ENCODE measurements at places on chromosomes 12 and 14. TPM values are rescaled to one million over a fixed set of nuclear protein-coding genes. Genes with fewer than 3 reads are reported as not detected.

KRT4 gene
- total RNA-seq, result not detected

DNA sequence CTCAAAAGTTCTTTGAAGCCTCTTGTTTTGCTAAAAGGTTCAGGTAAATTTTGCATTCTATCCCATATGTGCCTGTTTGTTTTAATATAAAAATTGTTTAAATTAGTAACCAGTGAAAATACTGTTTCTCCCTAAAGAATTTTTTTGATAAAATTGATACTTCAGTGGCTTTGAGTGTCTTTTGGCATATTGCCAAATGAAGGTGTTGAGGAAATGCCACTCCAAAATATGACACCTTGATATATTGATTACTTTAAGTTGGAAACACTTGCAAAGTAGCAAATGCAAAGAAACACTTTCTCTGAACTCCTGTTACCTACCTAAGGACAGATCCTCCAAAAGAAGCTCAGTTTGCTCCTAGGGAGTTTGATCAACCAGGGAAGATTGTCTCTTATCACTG, 8.4 kb downstream of the STYX start:
- H3K27ac ChIP-seq, result no peak overlapping the region
- no peak for DNase-seq
- H3K27me3 ChIP-seq, result no peaks in the 10 kb centered on the region
- H3K4me3 ChIP-seq, result no peak overlapping the region

DNA sequence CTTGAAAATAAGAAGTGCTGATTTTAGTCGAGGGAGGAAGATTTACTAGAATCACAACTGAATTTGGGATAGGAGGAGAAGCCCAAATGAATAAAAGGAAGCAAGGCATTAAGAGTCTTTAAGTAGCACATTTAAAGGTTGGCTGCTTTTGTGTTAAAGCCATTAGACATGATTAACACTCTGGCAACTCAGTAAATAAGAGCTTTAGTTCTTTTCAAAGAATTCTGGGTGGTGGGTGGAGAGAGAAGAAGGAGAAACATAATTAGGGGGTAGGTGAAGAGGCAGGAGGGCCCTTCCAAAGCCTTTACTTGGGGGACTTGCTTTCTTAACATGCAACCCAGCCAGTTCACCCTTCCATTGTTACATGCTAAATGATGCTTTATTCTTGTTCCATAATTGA, 284.6 kb upstream of the SEL1L start:
- H3K27me3 ChIP-seq, result no peaks in the 10 kb centered on the region
- no peak overlapping the region for H3K27ac ChIP-seq
- H3K4me1 ChIP-seq, result no peaks in the 10 kb centered on the region
- no peak overlapping the region for H3K4me3 ChIP-seq
- DNase-seq, result no peak
- H3K36me3 ChIP-seq, result no peaks in the 10 kb centered on the region

GRCh38 chr14:43005807-43006206, 1399.1 kb downstream of the LRFN5 start:
- H3K36me3 ChIP-seq, result no peaks in the 10 kb centered on the region
- DNase-seq, result no peak
- no peaks in the 10 kb centered on the region for H3K4me1 ChIP-seq
- no peak overlapping the region for H3K27ac ChIP-seq

NANOG gene
- not detected for total RNA-seq

SLC25A47 gene
- total RNA-seq, result not detected

PHLDA1 gene
- 5.2 TPM for total RNA-seq

A2ML1 gene
- total RNA-seq, result not detected

DNA sequence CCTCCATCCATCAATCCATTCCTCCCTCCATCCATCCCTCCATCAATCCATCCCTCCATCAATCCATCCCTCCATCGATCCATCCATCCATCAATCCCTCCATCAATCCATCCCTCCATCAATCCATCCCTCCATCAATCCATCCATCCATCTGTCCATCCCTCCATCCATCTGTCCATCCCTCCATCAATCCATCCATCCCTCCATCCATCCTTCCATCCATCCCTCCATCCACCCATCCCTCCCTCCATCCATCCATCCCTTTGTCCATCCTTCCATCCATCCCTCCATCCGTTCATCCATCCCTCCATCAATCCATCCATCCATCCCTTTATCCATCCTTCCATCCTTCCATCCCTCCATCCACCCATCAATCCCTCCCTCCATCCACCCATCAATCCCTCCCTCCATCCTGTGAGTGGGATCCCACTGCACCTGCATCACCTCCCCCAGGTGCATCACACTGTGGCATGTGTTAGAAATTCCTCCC, 338.1 kb upstream of the SFSWAP start:
- no peak for DNase-seq
- H3K27ac ChIP-seq, result no peak overlapping the region
- peaks cover 2% of the 10 kb centered on the region for H3K27me3 ChIP-seq
- H3K4me3 ChIP-seq, result no peak overlapping the region
- H3K36me3 ChIP-seq, result no peaks in the 10 kb centered on the region

- H3K4me1 ChIP-seq, result no peaks in the 10 kb centered on the region
- H3K27me3 ChIP-seq, result no peaks in the 10 kb centered on the region
- no peak overlapping the region for H3K4me3 ChIP-seq
- no peak overlapping the region for H3K27ac ChIP-seq
- DNase-seq, result no peak
These were observed 466.9 kb upstream of the STXBP6 start for GRCh38 chr14:25516838-25517237.

DNA sequence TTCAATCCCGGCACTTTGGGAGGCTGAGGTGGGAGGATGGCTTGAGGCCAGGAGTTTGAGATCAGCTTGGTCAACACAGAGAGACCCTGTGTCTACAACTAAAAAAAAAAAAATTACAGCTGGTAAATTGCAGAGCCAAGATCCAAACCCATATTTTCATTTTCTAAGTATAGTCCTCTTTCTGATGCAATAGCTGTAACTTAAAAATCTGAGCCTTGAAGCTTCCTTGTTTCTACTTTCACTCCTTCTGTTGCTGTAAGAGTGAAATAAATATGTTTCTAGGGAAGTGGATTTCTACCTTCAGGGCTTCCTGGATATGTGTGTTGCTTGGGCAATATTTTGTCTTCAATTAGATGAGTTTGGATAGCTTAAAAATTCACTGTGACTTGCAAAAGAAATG, 42.0 kb upstream of the PRICKLE1 start:
- no peak overlapping the region for H3K27ac ChIP-seq
- no peak for DNase-seq
- H3K27me3 ChIP-seq, result no peaks in the 10 kb centered on the region

- no peaks in the 10 kb centered on the region for H3K36me3 ChIP-seq
- H3K4me3 ChIP-seq, result no peak overlapping the region
- H3K4me1 ChIP-seq, result peaks cover 9% of the 10 kb centered on the region
- H3K27me3 ChIP-seq, result peaks cover 13% of the 10 kb centered on the region
- no peak overlapping the region for H3K27ac ChIP-seq
These were observed 174.3 kb downstream of the KCNA5 start for GRCh38 chr12:5217936-5218335.

LYZ gene
- 22.2 TPM for total RNA-seq

- no peaks in the 10 kb centered on the region for H3K36me3 ChIP-seq
- no peak overlapping the region for H3K27ac ChIP-seq
- DNase-seq, result no peak
- no peak overlapping the region for H3K4me3 ChIP-seq
These were observed 962.9 kb downstream of the TMEM121 start for GRCh38 chr14:106489112-106489881.

GRCh38 chr14:68873376-68873775, 80.5 kb upstream of the ZFP36L1 start:
- no peak for DNase-seq
- H3K27me3 ChIP-seq, result no peaks in the 10 kb centered on the region
- H3K27ac ChIP-seq, result no peak overlapping the region
- no peaks in the 10 kb centered on the region for H3K4me1 ChIP-seq
- peaks cover 40% of the 10 kb centered on the region for H3K36me3 ChIP-seq
- H3K4me3 ChIP-seq, result no peak overlapping the region

CDKL1 gene
- 13.7 TPM for total RNA-seq

DNA sequence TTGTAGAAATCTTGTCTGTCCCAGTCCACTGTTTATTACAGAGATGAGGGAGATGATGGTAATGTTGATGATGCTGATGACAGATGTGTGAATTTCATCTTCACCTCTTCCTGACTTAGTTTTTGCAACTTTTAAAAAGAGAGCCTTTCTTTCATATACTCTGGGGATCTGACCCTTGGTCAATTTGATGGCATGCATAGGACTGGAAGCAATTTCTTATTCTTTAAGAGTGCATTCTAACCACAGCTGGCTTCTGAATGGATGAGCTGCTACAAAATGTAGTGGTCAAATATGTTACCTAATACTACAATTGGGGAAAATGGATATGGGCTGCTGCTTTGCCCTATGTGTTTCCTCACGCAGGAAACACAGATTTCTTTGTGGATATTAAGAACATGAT, 80.8 kb downstream of the MYRFL start:
- H3K27me3 ChIP-seq, result peaks cover 8% of the 10 kb centered on the region
- DNase-seq, result no peak
- peaks cover 1% of the 10 kb centered on the region for H3K4me1 ChIP-seq

DNA sequence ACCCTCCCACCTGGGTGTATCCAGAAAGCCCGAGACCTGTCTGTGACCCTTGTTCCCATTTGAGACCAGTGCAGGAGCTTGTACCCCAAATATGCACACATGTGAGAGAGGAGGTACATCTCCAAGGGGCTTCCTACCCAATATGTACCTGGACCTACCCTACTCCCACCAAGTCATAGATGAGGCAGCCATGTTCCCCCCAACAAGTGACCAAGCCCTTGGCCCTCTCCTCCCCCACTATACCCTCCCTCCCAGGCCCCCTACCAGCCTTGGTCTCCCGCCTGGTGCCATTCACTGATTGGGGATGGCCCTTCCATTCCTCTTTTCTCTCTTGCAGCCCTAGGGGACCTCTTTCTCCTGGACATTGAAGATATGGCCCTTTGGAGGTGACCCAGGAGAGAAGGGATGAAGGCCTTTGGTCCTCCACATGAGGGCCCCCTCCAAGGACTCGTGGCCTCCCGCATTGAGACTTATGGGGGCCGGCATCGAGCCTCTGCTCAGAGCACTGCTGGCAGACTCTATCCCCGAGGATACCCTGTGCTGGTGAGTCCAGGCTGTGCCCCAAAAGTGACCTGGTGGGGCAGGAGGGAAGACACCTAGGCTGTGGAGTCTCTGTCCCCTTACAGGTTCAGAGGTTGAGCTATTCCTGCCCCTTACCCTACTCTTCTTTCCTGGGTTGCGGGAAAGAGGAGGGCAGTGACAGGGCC, 1.5 kb downstream of the PLEKHG6 start:
- H3K4me1 ChIP-seq, result peaks cover 4% of the 10 kb centered on the region
- no peak overlapping the region for H3K27ac ChIP-seq
- peaks cover 20% of the 10 kb centered on the region for H3K27me3 ChIP-seq
- H3K36me3 ChIP-seq, result no peaks in the 10 kb centered on the region

DNA sequence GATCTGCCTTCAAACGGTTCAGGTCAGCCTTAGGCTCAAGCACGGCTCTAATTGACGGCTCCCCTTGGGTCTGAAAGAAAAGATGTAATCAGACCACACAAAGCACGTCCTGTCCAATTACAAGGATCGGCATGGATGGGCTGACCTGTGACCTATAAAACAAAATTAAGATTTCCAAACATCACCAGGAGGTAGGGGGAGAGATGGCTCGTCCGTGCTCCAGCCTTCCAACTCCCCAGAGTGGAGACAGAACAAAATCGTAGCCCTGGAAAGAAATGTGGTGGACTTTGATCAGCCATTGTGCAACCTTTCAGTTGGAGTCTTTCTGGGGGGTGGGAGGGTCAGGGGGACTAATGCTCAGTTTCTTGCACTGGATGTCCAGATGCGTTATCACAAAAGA, 226.6 kb upstream of the DIO3 start:
- no peak overlapping the region for H3K27ac ChIP-seq
- no peaks in the 10 kb centered on the region for H3K4me1 ChIP-seq
- DNase-seq, result no peak
- H3K36me3 ChIP-seq, result no peaks in the 10 kb centered on the region

FGF6 gene
- total RNA-seq, result not detected

DNA sequence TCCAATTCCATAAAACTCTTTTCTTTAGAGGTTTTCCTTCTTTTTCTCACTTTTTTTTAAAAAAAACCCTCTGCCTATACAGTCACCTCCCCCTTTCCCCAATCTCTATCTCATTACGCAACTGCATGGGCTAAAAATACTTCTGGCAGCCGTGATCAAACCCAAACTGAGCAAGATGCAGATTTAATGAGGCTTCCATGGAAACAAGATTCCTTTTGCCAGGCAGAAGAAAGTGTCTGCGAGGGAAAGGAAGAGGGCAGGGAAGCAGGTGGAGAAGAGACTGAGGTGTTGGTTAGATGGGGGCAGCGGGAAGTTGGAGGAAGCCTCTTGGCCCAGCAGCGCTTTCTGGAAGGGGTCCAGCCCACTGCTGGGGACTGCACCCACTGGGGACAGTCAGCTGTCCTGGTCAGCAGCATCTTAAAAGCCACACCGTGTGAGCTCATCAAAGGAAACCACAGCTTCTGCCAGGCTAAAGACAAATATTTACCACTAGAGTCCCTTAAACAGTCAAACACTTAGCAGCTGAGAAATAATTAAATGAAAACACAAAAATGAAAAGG, 90.4 kb downstream of the SLC8A3 start:
- H3K4me1 ChIP-seq, result no peaks in the 10 kb centered on the region
- no peak overlapping the region for H3K27ac ChIP-seq
- no peaks in the 10 kb centered on the region for H3K36me3 ChIP-seq

C12orf50 gene
- 0.08 TPM for total RNA-seq

GRCh38 chr12:76964784-76965571, 86.2 kb upstream of the CSRP2 start:
- no peak for DNase-seq
- H3K27ac ChIP-seq, result no peak overlapping the region
- H3K4me3 ChIP-seq, result no peak overlapping the region
- peaks cover 10% of the 10 kb centered on the region for H3K27me3 ChIP-seq

FOXN4 gene
- not detected for total RNA-seq

DNA sequence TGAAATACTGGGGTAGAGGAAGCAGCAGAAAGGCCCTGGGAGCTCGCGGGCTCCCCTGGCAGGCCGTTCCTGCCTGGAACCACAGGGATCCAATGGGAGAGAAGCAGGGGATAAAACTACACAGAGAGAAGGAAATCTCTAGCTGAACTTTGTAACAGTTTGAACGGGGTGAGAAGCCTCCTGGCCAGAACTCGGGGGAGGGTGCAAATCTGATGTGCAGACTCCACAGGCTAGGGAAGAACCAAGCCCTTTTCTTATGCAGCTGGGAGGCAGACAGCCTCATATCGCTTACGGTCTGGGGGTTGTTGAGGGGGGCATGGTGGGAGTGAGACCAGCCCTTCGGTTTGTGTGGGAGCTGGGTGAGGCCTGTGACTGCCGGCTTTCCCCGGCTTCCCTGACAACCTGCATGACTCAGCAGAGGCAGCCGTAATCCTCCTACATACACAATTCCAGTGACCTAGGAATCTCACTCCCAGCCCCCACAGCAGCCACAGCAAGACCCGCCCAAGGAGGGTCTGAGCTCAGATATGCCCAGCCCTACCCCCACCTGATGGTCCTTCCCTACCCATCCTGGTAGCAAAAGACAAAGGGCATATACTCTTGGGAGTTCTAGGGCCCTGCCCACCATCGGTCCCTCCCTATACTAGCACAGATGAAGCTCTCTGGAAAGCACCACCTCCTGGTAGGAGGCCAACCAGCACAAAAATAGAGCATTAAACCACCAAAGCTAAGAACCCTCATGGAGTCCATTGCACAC, 143.0 kb downstream of the TMTC1 start:
- H3K27ac ChIP-seq, result no peak overlapping the region
- no peak overlapping the region for H3K4me3 ChIP-seq
- H3K36me3 ChIP-seq, result no peaks in the 10 kb centered on the region
- no peak for DNase-seq
- H3K4me1 ChIP-seq, result no peaks in the 10 kb centered on the region
